PC-3 (cell line): ENCODE measurements at places on chromosomes 5 and 9.

DNA sequence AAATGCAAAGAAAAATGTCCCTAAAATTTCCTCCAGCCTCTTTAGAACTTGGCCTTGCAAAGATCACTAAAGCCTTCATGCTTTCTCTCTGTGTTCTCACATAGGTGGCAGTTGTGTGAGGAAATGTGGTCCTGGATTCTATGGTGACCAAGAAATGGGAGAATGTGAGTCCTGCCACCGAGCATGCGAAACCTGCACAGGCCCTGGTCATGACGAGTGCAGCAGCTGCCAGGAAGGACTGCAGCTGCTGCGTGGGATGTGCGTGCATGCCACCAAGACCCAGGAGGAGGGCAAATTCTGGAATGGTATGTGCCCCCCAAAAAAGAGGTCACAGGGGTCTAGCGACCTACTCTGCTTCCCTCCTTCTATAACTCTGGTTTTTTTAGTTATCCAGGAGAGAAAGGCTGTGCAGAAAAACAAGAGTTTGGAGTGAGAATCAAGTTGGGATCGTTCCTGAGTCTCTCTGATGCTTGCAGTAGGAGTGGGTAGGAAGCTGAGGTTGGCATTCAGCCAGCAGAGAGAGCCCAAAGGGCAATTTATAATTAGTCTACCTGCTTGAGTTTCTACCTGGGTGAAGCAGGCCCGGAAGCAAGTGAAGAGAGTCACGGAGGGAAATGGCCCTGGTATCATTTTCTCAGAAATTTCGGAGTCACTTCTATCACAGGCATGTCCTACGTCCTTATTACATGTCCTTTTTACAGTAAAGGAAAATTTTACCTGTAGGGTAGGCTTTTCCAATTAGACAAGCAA, 97.5 kb downstream of the RFK start:
- no peak for DNase-seq

- DNase-seq, result no peak
These were observed 338.7 kb upstream of the PDE4D start for GRCh38 chr5:60232036-60232795.

- DNase-seq, result no peak
These were observed 46.4 kb upstream of the SHC3 start for GRCh38 chr9:89225036-89225435.

DNA sequence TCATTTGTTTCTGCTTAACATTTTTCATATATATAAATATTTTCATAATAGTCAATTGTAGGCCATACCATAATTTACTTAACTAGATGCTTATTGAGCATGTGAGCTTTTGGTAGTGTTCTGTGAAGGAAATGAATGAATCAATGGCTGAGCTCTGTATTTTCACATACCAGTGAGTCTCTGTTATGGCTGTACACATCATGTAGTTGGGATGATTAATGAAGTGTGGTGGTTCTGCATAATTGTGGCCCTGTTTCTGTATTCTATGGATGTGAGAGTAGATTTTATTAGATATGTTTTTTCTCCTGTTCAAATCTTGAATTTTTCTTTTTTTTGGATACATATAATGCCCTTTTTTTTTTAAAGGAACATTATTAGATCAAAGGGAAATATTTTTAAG, 56.2 kb downstream of the CTNNA1 start:
- DNase-seq, result no peak

- peak; percentile 29 for DNase-seq
These were observed 644 bp downstream of the NIM1K start for GRCh38 chr5:43192558-43193180.

DNA sequence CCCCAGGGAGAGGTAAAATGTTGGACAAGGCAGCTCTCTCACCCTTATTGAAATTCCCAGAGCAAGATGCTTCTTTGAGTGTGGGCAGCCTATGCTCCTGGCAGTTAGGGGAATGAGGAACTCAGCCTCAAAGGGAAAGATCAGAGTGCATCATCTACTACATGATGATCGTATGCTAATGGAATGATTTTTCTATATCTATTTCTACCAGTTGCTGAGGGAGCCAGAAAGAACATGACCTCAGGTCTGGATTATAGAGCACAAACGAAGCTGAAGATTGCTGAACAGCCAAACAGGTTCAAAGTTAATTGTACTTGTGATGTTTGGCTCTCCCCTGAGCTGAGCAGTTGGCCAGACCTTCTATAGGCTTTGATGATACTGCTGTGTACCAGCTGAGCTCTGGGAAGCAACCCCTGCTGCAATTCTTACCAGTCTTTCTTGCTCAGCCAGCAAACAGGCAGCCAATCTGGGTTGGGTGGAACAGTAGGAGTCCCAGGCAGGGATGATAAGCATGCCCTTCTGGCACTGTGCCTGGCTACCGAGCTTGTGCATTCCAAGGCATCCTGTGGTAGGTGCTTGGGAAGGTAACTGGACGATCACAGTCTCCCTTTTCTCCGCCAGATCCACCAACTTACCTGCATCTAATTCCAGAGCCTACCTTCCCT, 10.3 kb upstream of the FBXL7 start:
- no peak for DNase-seq

DNA sequence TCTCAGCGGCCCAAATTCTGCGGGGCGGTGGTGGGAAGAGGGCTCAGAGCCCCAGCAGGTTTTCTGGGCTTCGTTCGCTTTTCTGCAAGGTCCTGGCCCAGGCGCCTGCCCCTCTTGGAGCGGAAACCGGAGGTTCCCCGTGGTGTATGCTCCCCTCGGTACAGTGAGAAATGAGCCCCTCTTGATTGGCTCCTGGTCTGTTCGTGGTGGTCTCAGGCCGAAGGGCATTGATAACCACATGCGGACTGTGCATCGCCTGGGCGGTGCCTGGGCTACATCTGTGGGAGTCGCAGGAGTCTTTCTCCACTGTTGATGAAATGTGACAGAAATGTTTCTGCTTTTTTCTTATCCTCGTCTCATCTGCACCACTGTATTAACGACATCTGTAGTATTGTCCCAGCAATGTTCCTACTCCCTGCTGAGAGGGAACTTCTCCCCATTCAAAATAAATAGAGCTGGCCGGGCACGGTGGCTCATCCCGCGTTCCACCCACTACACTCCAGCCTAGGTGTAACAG, 682 bp downstream of the MAN1B1 start:
- no peak for DNase-seq

DNA sequence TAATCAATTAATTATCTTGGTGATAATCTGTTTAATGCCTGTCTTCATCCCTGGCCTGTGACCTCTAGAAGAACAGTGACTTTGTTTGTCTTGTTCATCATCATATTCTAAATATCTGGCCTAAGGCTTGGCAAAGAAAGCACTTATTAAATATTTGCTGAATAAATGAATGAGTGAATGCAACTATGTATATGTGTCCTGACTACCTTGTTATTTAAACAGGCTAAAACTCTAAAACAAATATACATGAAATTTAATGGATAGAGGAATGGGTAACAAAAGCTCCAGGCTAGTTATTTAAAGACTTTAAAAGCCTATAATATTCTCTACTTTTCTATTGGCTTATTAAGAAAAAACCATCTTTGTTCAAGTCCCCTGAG, 91.7 kb upstream of the CER1 start:
- DNase-seq, result peak; percentile 78

GRCh38 chr9:127703289-127703946, 3.4 kb upstream of the CFAP157 start:
- DNase-seq, result no peak

GRCh38 chr9:80503671-80504281, 932.0 kb downstream of the TLE4 start:
- no peak for DNase-seq

DNA sequence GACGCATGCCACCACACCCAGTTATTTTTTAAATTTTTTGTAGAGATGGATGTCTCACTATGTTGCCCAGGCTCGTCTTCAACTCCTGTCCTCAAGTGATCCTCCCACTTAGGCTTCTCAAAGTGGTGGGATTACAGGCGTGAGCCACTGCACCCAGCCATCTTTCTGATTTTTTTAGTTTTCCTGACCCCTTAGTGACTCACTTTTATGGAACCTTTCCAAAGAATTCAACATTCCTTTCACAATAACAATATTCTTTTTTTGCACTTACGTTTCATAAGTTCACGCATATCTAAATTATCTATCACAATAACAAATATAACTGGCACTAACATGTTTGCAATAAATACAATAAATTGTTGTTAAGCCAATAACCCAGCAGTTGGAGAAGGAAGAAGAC, 8.5 kb downstream of the ELOVL7 start:
- peak; percentile 26 for DNase-seq
